ENCODE measurements at places on chromosomes 7 and 10.
A peak's percentile ranks its signal among the peaks of the same experiment; 100 is the strongest.

GRCh38 chr10:88500656-88501055, 82.5 kb downstream of the RNLS start:
- no peak for DNase-seq

DNA sequence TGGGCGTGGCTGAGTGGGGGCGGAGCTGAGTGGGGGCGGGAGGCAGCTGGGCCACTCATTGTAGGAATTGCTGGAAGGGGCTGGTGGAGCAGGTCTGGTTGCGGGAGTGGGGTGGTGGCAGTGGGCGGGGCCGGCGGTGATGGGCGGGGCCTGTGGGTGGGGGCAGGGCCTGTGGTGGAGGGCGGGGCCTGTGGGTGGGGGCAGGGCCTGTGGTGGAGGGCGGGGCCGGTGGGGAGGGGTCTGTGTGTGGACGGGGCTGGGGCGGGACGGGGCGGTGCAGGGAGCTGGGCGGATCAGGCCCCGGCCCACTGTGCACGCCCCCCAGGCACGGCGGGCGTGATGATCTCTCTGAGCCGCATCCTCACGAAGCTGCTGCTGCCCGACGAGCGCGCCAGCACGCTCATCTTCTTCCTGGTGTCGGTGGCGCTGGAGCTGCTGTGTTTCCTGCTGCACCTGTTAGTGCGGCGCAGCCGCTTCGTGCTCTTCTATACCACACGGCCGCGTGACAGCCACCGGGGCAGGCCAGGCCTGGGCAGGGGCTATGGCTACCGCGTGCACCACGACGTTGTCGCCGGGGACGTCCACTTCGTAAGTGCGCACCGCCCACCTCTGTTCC, 14.0 kb downstream of the SLC29A4 start:
- DNase-seq = peak; percentile 63

DNA sequence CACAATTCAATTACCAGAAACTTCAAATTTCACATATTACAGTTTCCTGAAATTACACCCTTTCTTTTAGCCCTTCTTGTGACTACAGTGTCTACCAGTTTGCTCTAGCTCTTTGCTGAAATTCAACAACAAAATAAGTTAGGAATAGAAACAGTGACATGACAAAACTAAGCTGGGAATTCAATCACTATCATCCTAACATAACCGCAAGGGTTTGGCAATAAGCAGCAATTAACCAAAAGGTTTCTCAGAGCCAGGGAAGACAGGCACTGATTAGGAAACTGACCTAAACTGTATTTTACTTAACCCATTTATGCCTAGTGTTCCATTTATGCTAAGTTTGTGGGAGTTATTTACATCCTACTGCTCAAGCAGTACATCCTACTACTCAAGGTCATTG, 31.3 kb downstream of the HIBADH start:
- no peak for DNase-seq

DNA sequence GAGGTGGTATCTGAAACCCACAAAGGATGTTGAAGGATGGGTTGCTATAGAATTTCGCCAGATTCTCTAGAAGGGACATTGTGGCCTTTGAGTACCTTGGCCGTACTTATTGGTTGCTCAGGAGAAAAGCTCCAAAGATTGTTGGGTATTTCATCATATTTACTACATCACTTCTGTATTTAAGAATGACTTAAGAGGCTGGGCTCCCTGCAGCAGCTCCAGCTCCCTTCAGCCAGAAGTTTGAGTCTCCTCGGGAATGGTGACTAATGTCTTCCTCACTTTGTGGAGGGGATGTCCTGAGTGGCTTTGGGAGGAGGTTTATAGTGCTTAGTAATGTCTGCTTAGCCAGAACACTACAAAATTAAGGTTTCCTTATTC, 18.1 kb downstream of the MINDY4 start:
- no peak for DNase-seq

GRCh38 chr10:79982362-79982800, 33.5 kb upstream of the SFTPD start:
- DNase-seq = no peak

- peak; percentile 59 for DNase-seq
Observed at GRCh38 chr7:55534262-55534915, 37.9 kb downstream of the VOPP1 start.

GRCh38 chr7:50466815-50467585, 16.9 kb upstream of the FIGNL1 start:
- no peak for DNase-seq

DNA sequence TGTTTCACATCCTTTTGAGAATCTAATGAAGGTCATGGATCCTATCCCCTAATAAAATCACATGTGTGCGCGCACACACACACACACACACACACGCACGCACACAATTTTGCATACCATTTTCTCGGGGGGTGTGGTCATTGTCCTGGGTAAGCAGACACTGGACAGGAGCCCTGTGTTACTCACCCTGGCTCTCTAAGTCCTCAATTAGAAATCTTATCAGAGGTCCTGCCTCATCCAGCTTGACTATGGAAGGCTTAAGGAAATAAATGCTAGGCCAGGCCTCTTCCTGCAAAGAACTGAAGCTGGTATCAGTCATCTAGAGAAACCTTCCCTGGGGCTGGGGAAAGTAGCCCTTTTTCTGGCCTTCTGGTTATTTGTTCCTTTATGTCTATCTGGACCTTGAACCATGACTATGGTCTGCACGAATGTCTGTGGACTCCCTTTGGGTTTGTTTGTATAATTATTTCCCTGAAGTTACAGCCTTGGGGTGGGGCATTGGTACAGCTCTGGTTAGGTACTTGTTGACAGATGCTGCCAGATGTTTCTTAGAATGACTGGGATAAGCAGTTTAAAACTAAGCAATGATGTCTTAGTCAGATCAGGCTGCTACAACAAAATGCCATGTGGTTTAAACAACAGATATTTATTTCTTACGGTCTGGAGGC, 208.5 kb downstream of the CCDC3 start:
- no peak for DNase-seq

DNA sequence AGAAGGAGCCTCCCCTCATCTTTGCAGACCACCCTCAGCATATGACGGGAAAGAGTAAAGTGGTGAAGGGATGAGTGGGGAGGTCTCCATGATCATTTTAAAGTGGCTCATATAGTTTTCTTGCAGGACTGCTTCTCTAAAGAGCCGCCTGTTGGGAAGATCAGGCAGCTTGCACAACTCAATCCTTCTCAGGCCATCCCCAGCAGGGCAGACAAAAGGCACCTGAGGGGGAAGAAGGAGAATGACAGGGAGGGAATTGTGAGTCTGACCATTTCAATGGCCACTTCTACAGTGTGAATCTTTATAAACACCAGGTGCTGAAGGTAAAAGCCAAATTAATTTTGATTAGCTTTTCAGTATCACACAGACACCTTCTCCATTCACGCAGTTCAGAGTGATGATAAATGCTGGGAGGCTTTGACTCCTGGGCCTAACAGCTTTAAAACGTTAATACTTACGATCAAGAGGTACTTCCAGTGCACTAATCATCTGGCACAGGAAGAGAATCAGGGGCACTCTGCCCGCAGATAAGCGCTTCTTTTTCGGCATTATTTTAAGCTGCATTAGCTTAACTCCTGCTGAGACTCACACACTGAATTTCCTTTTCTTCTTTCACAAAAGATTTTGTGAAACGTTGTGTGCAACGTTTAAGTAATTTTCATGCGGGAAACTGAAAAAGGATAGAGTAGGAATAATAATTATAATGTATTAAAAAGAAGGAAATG, 109.5 kb upstream of the LAMB4 start:
- DNase-seq = no peak

GRCh38 chr7:157952841-157953645, 616.2 kb downstream of the DNAJB6 start:
- DNase-seq = no peak

- no peak for DNase-seq
Observed at GRCh38 chr10:132497861-132498561, 39.6 kb upstream of the INPP5A start.

DNA sequence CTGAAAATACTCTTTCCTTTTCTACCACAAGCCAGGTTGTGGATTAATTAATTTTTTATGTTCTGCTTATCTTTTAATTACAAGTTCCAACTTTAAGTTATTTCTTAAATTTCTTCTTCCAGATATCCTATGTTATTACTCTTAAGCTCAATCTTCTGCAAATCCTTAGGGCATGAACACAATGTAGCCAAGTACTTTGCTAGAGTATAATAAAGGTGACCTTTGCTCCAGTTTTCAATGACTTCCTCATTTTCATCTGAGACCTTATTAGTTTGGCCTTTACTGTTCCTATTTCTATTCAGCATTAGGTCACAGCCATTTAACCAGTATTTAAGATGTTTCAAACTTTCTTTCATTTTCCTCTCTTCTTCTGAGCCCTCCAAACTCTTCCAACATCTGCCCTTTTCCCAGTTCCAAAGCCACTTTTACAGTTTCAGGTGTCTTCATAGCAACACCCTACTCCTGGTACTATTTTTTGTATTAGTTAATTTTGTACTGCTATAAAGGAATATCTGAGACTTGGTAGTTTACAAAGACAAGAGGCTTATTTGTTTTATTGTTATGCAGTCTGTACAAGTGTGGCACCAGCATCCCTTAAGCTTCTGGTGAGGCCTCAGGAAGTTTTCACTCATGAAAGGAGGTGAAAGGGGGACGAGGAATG, 886.2 kb upstream of the GHITM start:
- DNase-seq = no peak

DNA sequence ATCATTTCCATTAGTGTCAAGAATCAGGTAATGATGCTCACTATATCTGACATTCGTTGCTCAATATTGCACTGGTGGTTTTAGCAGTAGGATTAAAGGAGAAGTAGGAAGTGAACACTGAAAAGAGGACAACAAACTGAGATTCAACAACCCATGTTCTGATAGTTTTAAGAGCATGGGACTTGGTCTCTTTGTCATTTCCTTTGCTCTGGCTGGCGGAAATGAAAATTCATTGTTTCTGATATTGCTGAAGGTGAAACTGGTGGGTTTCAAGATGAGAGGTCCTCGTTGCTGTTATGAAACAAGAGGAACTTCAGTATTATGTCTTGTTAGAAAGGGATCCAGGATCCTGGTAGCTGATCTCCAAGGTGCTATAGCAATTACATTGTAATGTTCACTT, 129.0 kb downstream of the DNAH11 start:
- DNase-seq = no peak

GRCh38 chr10:98253499-98253898, 14.5 kb downstream of the LOXL4 start:
- no peak for DNase-seq

- DNase-seq = no peak
Observed at GRCh38 chr10:54368984-54369383, 432.0 kb downstream of the PCDH15 start.

DNA sequence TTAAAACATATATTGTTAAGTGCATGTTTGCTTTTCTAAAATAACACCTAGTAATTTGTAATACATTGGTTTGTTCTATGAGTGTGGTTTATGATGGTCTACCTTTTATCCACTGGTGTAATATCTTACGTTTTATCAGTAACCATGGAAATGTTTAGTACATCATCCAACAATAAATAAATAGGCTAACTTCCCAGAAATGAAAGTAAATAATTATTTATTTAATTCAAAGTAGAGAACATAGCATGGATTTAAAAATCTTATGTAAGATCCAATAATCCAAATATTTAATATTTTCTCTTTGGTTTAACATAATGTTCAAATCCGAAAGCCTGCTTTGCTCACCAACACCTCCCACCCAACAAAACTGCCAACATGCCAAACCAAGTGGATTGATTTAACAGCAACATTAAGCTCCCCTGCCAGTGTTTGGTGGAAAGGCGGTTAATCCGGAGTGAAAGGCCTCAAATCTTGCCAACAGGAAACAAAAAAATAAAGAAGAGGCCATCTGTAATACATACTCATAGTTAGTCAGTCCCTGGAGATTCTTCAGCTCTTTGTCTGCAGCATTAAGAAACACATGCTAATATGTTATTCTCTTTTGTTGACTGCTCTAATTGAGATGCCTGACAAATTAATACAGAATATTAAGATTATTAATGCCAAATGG, 897.8 kb downstream of the CNTNAP2 start:
- DNase-seq = no peak

DNA sequence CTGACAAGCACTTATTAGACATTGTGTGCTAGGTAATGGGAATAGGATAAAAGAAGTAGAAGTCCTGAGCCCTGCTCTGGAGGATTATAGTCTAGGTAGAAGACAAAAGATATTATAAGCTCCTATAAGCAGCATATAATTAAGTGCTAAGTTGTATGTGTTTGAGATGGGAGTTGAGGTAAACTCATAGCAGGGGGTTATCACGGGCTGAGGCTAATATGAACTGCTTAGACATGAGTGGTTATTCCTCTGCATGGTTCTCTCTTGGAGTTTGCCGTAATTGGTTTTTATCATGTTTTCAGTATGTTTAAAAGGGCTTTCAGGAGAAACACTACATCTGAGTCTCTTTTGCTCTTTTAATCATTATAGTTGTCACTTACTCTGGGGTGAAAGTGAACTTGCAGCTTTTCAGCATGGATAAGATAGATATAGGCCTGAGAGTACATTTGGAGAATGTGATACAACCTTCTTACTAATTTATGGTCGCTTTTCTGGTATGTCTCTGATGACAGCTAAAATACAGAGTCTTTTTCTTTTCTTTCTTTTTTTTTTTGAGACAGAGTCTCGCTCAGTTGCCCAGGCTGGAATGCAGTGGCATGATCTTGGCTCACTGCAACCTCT, 39.0 kb downstream of the SMNDC1 start:
- no peak for DNase-seq

- DNase-seq = no peak
Observed at GRCh38 chr7:151139071-151139790, 28.3 kb downstream of the GBX1 start.

GRCh38 chr7:47885309-47885986, 62.8 kb downstream of the PKD1L1 start:
- no peak for DNase-seq

DNA sequence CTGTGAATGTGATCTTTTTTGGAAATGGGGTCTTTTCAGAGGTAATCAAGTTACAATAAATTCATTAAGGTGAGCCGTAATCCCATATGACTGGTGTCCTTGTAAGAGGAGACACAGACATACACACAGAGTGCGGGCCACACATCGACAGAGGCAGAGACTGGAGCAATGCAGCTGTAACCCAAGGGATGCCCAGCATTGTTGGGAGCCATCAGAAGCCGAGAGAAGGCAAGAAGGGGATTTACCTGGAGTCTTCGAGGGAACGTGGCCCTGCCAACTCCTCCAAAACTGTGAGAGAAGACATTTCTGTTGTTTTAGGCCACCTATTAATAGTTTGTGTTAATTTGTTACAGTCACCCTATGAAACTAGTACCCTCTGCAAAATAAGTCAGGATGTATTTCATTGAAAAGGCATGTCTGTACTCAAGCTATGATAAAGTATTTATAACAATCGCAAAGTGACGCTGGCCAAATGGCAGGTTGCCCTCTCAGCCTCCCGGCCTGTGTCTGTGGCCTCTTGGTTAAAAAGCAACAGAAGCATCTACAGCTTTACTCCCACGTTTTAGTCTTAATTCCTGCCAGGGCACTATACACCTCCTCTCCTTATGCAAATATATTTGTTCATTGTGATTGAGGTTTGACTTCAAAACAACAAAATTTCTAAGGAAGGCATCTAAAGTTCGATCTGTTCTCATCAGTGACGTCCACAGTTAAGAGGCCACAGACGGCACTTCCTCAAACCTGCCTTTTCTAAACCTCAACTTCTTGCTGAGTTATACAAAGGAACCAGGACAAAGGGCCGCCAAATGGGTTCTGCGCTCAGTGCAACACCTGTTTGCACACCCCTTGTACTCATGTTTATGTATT, 46.8 kb downstream of the HIPK2 start:
- no peak for DNase-seq
